ENCODE measurements at places on chromosomes 1 and 21.
A peak's percentile ranks its signal among the peaks of the same experiment; 100 is the strongest.

- no peak for DNase-seq
Observed at GRCh38 chr1:49200738-49201137, 424.0 kb upstream of the BEND5 start.

GRCh38 chr21:42174173-42174572 is 44.8 kb upstream of the ABCG1 start:
- DNase-seq, result no peak

GRCh38 chr1:192491804-192492554 is 83.6 kb upstream of the RGS1 start:
- peak; percentile 23 for DNase-seq

- no peak for DNase-seq
Observed at GRCh38 chr1:180268556-180269075, 38.6 kb downstream of the LHX4 start.

DNA sequence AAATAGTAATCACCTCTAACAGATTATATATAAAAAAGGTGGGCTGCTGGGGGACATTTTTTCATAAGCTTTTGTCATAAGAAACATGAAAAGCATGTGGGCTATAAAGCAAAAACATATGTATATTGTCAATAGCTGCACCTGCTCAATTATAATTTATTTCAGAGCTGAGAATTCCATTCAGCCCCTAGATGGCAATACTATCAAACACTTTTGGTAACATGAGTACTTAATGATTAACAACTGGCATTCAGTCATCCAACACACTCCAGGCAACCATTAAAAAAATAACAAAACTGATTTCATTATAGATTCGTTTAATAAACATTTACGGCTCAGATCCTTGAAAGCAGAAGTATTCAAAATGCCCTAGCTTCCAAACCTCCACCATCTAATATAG is 115.1 kb downstream of the KCTD3 start:
- DNase-seq, result peak; percentile 29

DNA sequence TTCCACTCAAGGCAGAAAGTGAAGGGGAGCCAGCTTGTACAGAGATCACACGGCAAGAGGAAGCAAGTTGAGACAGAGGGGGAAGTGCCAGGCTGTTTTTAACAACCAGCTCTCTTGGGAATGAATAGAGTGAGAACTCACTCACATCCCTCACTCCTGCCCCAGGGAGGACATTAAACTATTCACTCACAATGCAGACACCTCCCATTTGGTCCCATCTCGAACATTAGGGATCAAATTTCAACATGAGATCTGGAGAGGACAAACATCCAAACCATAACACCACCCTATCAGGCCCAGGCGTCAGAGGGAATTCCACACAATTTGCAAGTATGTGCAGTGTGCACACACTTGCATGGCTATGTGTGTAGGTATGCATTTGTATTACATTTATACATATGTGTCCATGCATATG is 62.7 kb downstream of the DMAP1 start:
- DNase-seq, result no peak

DNA sequence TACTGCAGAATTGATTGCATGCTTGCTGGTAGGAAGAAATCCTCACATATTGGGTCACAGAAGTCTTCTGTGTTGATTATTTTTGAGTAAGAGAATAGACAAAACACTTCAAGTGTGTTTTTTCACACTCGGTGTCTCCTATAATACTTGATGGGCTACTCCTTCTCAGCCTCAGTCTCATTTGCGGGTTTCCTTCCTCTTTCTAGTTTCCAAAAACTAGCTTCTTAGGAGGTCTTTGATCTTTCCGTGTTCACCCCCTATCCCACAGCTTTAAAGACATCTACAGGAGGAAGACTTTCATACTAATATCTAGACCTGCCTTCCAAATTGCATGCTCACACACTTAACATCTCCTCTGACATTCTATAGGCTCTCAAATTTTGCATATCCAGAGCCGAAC is 40.7 kb upstream of the NTPCR start:
- no peak for DNase-seq

DNA sequence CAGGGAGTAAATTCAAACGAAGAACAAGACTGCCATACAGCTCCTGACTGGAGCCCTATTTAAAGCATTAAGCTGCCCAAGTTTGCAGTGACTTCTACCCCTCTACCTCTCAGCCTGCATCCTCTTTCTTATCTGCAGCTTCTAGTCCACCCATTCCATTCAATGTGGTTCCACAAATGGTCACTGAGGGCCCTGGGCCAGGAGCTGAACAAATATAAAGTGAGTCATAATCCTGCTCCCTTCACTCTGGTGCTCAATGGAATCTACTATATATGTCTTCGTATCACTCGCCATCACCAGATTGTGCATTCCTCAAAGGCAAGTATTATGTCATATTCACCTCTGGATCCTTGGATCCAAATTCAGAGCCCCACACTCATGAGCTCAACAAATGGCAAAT is 398.7 kb downstream of the BRINP2 start:
- DNase-seq, result peak; percentile 18

- DNase-seq, result peak; percentile 85
Observed at GRCh38 chr1:244778344-244778743, 57.1 kb upstream of the COX20 start.

- no peak for DNase-seq
Observed at GRCh38 chr1:30268923-30269666, 454.3 kb downstream of the MATN1 start.

- peak; percentile 13 for DNase-seq
Observed at GRCh38 chr21:31713973-31714740, 17.8 kb downstream of the SCAF4 start.

- peak; percentile 68 for DNase-seq
Observed at GRCh38 chr1:77126307-77126706, 92.9 kb downstream of the PIGK start.

DNA sequence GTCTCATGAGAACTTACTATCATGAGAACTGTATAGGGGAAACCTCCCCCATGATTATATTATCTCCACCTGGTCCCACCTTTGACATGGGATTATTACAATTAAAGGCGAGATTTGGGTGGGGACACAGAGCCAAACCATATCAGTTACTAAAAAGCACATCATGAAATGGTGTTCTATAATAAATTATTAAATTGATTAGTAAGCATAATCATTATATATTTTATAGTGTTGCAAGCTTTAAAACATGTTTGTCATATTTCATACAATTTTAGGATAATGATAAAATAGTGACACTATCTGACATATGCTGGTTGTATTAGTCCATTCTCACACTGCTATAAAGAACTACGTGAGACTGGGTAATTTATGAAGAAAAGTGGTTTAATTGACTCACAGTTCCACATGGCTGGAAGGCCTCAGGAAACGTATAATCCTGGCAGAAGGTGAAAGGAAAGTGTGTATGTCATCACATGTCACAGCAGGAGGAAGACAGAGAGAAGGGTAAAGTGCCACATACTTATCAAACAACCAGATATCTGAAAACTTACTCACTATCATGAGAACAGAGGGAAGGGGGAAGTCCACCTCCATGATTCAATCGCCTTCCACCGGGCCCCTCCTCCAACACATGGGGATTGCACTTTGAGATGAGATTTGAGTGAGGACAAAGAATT is 539.2 kb upstream of the OLFM3 start:
- DNase-seq, result no peak

DNA sequence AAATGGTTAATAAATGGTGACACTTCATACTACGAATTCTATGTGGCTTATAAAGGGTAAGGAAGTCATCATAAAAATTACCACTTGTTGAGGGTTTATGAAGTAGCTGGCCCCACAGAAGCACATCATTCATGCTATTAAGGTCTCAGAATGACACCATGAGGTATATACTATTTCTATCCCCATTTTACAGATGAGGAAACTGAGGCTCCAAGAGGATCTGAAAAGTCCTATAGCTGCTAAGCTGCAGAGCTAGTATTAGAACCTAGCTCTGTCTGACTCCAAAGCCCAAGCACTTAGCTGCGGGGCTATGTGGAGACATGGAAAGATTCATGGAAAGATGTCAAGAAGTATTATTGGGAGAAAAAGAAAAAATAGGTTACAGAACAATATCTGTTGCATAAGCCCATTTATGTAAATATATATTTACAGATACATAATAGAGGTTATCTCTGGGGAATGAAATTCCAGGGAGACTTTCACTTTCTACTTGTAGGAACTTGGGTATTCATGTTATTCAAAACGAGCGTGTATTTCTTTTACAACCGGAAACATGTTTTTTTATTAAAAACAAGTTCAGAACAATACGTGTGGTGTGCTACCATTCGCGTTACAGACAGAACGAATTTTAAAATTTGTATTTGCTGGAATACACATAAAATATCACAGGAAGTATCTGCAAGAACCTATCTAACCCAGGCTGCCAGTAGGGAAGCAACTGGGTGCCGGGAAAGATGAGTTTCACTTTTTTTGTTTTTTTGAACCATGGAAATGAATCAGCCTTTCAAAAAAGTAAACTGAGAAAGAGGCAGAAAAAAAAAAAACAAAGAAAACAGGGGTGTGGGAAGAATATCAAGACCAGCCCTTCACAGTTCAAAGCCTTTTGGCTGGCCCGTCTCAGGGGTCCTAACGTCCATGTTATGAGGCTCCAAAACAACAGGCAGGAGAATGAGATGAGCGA is 13.4 kb downstream of the SPOCD1 start:
- peak; percentile 17 for DNase-seq

DNA sequence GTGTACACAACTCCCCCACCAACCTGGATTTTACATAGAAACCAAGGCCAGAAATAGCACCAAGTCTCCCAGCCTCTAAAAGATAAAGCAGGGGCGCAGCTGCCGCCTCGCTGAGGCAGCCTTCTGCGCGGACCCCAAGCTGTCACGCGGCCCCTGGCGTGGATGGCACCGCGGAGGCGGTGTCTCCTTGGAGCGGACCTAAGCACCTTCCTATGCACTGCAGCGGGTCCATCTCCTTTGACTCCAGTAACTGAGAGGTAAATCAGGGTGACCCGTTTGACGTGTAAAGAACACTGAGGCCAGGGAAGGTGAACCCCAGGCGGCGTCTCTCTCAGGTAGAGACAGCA is 17.0 kb downstream of the ZNF697 start:
- DNase-seq, result no peak

DNA sequence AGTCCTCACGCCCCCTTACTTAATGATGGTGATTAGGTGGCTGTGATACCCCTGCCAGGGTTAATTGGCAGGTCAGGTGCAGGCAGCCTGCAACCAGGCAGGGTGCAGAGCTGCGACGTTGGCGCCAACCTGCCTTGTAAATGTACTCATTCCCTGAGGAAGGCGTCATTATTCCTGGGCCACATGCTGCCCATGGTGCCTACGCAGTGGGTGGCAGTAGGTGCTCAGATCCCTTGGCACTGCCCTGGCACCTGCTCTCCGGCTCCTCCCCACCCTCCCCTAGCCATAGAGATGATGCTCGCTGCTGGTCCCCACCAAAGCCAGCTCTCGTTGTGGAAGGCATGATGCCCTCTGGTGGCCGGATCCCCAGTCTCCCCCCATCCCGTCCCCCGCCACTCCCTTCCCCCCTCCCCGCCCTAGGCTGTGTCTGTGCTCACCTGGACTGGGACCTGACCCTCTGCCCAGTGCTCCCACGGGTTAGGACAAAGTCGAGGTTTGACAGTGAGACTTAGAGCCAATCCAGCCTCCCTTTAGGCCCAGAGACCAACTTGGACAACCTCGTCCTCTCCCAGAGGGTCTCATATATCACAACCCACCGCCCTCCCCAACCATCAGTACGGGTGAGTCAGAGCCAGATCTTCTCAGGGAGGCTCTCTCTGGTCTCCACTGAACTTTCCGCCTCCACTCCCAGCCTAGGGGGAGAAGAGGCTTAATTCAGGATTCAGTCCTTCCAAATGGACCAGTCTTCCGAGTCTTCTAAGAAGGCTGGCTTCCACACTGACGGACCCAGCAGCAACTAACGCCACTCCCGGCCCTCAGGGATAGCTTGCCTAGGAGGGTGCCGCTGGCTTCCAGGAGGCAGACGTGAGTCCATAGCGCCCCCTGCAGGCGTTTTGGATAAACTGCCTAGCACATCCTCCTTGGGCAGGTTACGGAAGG is 5.7 kb downstream of the KRTCAP2 start:
- DNase-seq, result peak; percentile 72

- no peak for DNase-seq
Observed at GRCh38 chr1:32219022-32219421, 3.1 kb downstream of the TMEM234 start.

Data from bronchial epithelial cell (primary cell).